ENCODE measurements at places on chromosomes 13 and 19. TPM values are rescaled to one million over a fixed set of nuclear protein-coding genes. Genes with fewer than 3 reads are reported as not detected.
A peak's percentile ranks its signal among the peaks of the same experiment; 100 is the strongest.

DNA sequence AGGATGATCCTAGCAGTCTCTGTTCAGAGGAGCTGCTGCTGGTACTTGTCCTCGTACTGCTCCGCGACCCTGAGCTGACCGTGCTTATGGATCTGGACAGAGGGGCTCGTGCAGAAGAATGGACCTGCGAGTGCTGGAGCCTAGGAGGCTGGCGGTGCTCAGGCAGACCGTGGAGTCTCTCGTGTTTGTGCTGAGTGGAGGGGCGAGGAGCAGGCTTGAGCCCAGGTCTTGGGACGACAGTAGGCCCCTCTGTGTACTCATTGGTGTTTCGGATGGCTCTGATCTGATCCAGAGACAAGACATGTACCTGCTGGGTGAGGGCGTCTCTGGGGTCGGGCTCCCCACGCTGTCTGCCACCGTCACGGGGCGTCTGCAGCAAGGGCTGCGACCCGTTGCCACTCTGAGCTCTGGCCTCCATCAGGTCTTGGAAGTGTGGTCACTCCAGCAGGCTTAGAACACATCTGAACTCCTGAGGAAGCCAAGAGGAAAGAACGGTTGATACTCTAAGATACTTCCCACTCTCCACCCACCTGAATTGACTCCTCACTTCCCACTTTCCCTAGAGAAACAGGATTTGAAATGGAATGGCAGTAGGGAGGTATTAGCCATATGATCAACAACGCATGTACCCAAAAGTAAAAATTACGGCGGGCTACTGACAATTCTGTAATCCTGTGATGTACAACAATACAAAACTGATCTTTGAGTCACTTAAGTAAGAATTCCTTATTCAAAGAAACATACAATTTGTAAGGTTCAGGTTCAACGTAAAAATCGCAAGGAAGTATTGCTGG lies 3.4 kb downstream of the SPRY2 start:
- H3K36me3 ChIP-seq: peaks cover 35% of the 10 kb centered on the region
- no peak overlapping the region for H3K4me3 ChIP-seq
- no peak overlapping the region for H3K27ac ChIP-seq

- peaks cover 30% of the 10 kb centered on the region for H3K27me3 ChIP-seq
- peaks cover 10% of the 10 kb centered on the region for H3K4me1 ChIP-seq
- H3K4me3 ChIP-seq: no peak overlapping the region
These were observed 29.9 kb downstream of the EFNA2 start for GRCh38 chr19:1315470-1316166.

- H3K27ac ChIP-seq: no peak overlapping the region
- no peak for DNase-seq
- H3K4me1 ChIP-seq: peaks cover 5% of the 10 kb centered on the region
- H3K36me3 ChIP-seq: no peaks in the 10 kb centered on the region
- no peak overlapping the region for H3K4me3 ChIP-seq
- no peaks in the 10 kb centered on the region for H3K27me3 ChIP-seq
These were observed 42.4 kb downstream of the GPR12 start for GRCh38 chr13:26718146-26718545.

- H3K4me3 ChIP-seq: no peak overlapping the region
- peaks cover 2% of the 10 kb centered on the region for H3K36me3 ChIP-seq
- no peak overlapping the region for H3K27ac ChIP-seq
- no peaks in the 10 kb centered on the region for H3K4me1 ChIP-seq
These were observed 89.9 kb downstream of the CDK8 start for GRCh38 chr13:26343816-26344215.

- no peaks in the 10 kb centered on the region for H3K27me3 ChIP-seq
- H3K36me3 ChIP-seq: peaks cover 3% of the 10 kb centered on the region
- no peak for DNase-seq
These were observed 64.5 kb downstream of the ZNF257 start for GRCh38 chr19:22116760-22117159.

- no peaks in the 10 kb centered on the region for H3K4me1 ChIP-seq
- no peaks in the 10 kb centered on the region for H3K27me3 ChIP-seq
- no peak overlapping the region for H3K27ac ChIP-seq
- H3K36me3 ChIP-seq: no peaks in the 10 kb centered on the region
- DNase-seq: no peak
These were observed 1881.5 kb upstream of the PCDH20 start for GRCh38 chr13:63297163-63297562.

GRCh38 chr13:97977982-97978381 lies 24.5 kb downstream of the IPO5 start:
- peak overlapping the region; percentile 96 for H3K4me3 ChIP-seq
- peaks cover 5% of the 10 kb centered on the region for H3K36me3 ChIP-seq

DNA sequence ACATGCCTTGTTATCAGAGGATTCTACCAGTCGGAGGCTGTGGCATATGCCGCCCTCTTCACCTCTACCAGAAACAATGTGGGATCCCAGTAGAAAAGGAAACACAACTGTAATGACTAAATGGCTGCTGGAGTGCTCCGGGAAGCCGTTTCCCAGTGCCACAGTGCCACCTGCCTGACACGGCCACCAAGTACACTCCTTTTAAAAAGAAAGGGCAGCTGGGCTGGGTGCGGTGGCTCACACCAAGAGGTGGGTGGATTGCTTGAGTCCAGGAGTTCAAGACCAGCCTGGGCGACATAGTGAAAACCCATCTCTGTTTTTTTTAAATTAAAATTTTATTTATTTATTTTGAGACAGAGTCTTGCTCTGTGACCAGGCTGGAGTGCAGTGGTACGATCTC lies 67.3 kb downstream of the TRPM4 start:
- H3K4me1 ChIP-seq: peaks cover 5% of the 10 kb centered on the region
- DNase-seq: no peak
- H3K4me3 ChIP-seq: no peak overlapping the region
- H3K27ac ChIP-seq: no peak overlapping the region
- H3K36me3 ChIP-seq: no peaks in the 10 kb centered on the region
- no peaks in the 10 kb centered on the region for H3K27me3 ChIP-seq

DNA sequence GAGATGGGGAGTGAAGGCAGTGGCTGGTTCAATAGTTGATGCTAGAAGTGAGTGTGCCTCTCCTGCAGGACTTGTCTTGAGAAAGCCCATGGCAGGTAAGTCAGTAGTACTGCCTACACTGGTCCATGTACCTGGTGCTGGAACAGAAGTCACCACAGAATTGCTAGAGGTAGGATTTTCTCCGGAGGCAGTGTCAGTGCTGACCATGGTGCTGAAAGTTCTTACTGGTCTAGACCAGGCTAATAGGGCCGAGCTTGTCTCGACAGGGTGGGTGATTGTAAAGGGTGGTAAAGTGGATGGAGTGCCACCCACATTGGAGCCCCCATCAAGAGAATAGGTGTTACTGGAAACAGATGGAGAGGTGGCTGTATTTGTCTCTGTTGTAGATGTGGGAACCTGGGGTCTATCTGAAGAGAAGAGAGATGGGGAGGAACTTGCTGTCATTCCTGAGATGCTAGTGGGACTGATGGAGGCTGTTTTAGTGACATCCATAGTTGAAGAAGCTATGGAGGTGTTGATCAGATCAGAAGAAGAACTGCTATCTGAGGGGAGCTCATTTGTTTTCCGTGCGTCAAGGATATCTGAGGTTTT lies 36.6 kb downstream of the MUC16 start:
- DNase-seq: no peak
- no peak overlapping the region for H3K4me3 ChIP-seq
- H3K36me3 ChIP-seq: peaks cover 7% of the 10 kb centered on the region
- no peak overlapping the region for H3K27ac ChIP-seq

GRCh38 chr13:112719556-112719955 lies 29.7 kb downstream of the ATP11A start:
- H3K36me3 ChIP-seq: peaks cover 6% of the 10 kb centered on the region
- peaks cover 64% of the 10 kb centered on the region for H3K4me1 ChIP-seq
- no peak overlapping the region for H3K27ac ChIP-seq
- no peak for DNase-seq
- no peak overlapping the region for H3K4me3 ChIP-seq

DNA sequence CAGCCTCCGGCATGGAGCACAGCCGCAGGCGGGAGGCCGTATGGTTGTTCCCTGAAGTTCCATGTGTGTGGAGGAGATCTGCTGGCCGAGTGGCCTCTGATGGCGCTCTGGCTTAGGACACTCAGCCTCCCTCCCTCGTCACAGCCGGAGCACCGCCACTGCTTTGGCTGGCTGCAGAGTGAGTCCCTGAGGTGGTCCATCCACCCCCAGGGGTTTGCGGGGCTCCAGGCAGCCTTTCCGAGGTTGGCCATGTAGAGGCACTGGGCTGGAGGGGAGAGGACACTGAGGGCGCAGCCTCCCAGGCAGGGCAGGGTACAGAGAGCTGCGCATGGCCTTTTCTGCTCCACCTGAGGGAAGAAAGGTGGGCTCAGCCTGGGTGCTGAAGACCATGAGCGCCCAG lies 19.8 kb upstream of the NPAS1 start:
- peaks cover 11% of the 10 kb centered on the region for H3K36me3 ChIP-seq
- no peaks in the 10 kb centered on the region for H3K27me3 ChIP-seq
- no peak for DNase-seq
- H3K27ac ChIP-seq: no peak overlapping the region
- H3K4me1 ChIP-seq: peaks cover 24% of the 10 kb centered on the region

GRCh38 chr13:35140321-35140720 lies 198.3 kb downstream of the NBEA start:
- H3K36me3 ChIP-seq: no peaks in the 10 kb centered on the region
- H3K27me3 ChIP-seq: no peaks in the 10 kb centered on the region
- H3K4me1 ChIP-seq: no peaks in the 10 kb centered on the region
- no peak for DNase-seq

GRCh38 chr13:111632906-111633305 lies 312.5 kb downstream of the TEX29 start:
- H3K4me3 ChIP-seq: no peak overlapping the region
- no peak for DNase-seq
- H3K4me1 ChIP-seq: peaks cover 16% of the 10 kb centered on the region

Gene KIR3DL1
- total RNA-seq: not detected

Gene KANK2
- total RNA-seq: 32.1 TPM

Gene PLVAP
- 0.82 TPM for total RNA-seq

Gene OR4F17
- total RNA-seq: not detected

Gene ERICH6B
- total RNA-seq: not detected

All from neural crest cell (in vitro differentiated cells).